Activated naive CD4-positive, alpha-beta T cell (primary cell): ENCODE measurements at places on chromosomes 1 and 21.
A peak's percentile ranks its signal among the peaks of the same experiment; 100 is the strongest.

GRCh38 chr1:79547514-79547913 lies 541.0 kb upstream of the ADGRL4 start:
- DNase-seq: no peak

DNA sequence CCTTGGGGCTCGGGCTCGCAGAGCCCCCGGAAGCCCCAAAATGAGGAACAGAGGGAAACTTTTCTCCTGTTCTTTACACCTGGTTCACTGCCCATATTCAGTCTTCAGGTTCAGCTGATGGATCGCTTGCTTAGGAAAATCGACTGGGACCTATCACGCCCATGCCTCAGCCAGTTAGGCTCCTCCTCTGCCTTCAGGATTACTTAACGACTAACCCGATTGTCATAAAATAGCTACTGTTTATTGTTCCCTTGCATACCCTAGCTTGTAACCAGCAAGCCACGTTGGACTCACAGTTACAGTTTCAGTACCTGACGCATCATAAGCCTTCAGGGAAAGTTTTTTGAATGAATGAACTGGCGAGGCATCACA lies 692 bp downstream of the TARDBP start:
- no peak for DNase-seq

DNA sequence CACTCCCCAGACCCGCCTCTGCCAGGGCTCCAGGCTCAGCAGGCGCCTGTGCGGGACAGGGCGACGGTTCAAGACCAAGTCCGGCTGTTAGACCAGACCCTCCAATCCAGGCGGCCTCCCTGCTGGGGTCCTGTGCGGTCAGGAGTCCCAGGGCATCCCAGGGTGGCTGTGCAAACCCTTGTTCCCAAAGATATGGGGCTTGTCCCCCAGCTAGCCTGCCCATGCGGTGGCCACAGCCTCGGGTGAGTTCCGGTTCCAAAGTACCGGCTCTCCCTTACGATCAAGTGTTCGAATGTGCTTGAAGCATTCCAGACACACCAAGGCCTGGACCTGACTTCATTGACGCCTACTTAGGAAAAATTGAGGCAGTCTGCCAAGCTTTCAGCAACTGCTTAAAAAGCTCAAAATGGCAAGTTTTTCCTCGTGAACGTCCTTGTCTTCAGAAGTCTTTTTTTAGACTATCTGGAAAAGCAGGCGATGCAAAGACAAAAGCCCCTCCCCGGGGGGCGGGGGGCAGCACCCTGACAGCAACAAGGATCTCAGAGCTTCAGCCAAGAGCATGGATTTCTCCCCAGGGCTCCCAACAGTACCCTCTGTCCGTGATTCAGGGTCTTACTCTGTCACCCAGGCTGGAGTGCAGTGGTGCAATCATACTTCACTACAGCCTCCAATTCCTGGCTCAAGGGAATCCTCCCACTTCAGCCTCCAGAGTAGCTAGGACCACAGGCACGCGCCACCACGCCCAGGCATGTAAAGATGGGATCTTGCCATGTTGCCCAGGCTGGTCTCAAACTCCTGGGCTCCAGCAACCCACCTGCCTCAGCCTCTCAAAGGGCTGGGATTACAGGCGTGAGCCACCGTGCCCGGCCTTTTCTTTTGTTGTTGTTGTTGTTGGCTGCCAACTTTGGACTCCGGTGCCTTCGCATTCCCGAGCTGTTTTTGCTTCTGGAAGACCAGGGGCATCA lies 2.3 kb downstream of the FAAP20 start:
- no peak for DNase-seq

DNA sequence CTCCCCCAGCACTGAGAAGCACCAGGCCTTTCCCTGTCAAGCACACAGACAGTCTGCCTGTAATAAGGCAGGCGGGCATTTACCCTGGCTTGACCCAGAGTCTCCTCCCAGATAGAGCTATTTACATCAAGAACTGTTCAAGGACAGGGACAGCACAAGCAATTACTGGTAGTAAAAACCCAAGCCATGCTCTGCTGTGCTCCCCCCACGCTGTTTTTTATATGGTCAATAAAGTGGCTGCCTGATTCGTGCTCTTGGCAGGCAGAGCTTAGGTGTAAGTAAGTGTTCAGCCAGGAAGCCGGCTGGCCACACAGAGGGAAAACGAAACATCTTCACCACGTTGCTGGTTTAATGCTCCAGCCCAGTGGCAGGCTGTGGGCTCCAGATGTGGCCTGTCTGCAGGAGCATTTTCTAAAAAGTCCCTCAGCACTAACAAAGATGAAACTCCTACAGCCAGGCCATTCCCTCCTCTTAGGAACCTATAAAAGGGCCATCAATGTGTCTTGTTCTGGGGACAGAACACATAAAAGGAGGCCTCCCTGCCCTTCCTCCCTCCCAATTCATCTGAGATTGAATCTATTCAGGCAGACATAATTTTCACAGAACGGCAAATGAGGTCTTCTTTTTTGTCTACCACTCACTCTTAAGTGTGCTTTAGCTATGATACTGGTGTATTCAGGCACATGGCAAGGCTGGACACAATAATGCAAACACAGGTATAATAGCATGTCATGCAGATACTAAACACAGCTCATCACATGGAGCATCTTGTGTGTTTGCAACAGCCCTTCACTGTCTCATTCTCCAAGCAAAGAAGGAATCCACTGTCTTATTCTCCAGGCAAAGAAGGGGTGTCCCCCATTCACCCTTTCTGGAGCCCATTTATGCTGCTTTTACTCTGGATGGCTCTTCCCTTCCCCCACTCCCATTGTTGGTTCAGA lies 378.9 kb downstream of the HHAT start:
- DNase-seq: no peak

- DNase-seq: no peak
Measured at GRCh38 chr1:223811634-223812101, 34.1 kb downstream of the TP53BP2 start.

DNA sequence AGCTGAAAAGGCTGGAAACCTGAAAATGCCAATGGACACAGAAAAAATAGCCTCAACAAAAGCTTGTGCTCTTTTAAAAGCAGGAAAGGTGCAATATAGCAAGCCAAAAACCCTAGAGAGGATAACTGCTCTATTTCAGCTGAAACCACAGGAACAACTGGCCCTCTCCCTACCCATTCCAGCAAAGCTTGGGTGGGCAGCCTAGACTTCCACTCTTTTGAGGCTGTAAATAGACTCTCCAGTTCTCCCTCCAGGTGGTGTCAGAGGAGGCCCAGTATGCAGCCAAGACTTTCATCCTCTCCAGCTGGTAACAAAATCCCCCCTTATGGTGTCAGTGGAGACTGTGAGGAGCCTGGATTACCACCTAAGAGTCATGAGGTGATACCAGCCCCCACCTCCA lies 206.9 kb upstream of the PLD5 start:
- no peak for DNase-seq

GRCh38 chr1:235075048-235075776 lies 53.4 kb downstream of the TOMM20 start:
- DNase-seq: no peak

- no peak for DNase-seq
Measured at GRCh38 chr1:234957330-234958065, 171.1 kb downstream of the TOMM20 start.

GRCh38 chr1:42328916-42329496 lies 6.0 kb downstream of the FOXJ3 start:
- no peak for DNase-seq

DNA sequence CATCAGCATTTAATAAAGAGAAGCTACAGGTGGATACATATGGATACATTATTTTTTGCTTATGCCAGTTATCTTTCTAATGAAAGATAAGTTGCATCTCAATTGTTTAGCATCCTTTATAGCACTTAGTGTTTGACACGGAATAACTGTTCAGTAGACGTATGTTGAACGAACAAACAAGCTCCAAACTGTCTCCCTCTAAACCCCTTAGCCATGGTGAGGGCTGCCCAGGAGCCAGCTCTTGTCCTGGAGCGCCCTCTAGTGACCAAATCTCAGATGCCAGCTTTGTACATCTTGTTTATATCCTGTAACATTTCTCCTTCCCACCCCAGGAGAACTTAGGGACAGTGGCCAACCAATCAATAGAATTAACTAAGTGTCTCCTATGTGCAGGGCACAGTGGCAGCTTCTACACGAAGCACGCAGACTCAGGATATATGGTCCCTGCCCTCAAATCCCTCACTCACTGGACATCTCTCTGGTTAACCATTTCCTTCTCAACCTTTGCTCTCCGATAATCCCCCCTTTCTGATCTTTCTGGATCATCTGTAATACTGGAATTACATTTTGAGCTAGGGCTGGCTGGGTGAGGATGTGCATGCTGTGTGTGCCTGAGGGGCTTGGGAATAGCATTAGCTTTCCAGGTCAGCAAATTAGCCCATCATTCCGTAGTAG lies 22.9 kb downstream of the KCNA10 start:
- peak; percentile 61 for DNase-seq

- DNase-seq: no peak
Measured at GRCh38 chr1:162368451-162368850, 8.2 kb downstream of the SPATA46 start.

- no peak for DNase-seq
Measured at GRCh38 chr1:17045634-17046333, 8.0 kb downstream of the SDHB start.

GRCh38 chr1:206736878-206737728 lies 33.5 kb upstream of the IL19 start:
- peak; percentile 6 for DNase-seq

GRCh38 chr21:45801989-45802388 lies 158.5 kb downstream of the PCBP3 start:
- DNase-seq: no peak

DNA sequence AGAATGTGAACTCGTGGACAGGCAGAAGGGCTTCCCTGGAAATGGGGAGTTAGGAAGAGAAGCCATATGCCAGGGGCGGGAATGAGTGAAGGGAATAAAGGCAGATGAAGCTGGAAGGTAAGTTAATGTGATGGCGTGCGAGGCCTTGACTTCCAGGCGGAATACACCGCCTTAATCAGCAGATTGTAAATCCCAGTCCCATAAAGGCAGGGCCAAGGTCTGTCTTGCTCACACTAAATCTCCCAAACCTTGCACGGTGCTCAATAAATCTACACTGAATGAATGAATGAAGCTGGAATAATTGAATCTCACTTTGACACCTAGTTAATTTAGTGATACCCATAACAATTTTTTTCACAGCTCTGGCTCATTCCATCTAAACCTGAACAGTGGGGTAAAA lies 16.8 kb upstream of the PRDM2 start:
- DNase-seq: no peak

DNA sequence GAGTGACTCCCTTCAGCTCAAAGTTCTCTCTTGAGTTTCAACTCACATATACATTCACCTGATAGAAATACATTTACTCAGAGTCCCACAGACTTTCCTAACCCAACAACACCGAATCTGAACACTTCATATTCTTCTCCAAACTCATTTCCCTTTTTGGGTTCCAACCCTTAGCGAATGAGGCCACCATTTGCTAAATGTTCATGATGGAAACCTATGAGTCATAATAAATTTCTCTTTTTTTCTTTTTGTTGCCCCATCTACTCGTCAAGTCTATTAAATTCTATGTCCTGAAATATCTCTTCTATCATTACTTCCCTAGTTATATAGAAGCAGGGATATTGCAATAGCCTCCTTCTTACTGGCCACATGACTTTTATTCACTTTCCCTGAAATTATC lies 100.1 kb downstream of the HLX start:
- no peak for DNase-seq

- DNase-seq: no peak
Measured at GRCh38 chr1:74548961-74549750, 36.7 kb upstream of the LRRC53 start.

DNA sequence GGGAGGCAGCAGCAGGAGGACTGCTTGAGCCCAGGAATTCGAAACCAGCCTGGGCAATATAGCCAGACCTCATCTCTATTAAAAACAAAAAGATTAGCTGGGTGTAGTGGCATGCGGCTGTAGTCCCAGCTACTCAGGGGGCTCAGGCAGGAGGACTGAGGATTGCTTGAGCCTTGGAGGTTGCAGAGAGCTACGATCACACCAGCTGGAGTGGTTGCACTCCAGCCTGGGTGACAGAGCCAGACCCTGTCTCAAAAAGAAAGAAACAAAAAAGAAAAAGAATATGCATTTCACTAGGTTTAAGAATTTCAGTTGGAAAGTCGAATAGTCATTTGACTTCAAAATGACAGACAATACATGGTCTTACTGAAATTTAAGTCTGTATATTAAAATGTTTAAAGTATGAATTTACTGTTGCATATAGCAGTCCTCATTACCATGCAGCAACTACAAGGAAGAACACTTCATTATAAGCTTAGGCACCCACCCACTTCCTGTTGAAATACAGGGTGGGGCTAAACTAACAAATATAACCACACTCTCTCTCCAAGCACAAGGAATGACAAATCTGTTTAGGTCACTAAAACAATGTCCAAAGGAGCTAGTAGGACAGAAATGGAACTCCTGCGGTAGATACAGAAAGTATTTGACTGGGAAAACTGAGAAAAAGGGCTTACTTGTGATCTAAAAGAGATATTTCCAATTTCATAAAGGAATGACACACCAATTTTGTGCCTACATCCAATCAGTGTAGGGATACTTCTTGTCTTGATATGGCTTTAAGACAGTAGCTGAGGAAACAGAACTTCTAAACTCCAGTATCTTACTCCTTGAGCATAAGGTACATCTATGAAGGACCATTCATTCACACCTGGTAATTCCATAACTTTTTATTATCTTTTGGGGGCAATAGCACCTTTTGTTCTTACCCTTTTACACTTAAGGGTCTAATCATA lies 44.1 kb downstream of the GPR3 start:
- no peak for DNase-seq

- DNase-seq: no peak
Measured at GRCh38 chr1:64038119-64038518, 165.3 kb upstream of the UBE2U start.

DNA sequence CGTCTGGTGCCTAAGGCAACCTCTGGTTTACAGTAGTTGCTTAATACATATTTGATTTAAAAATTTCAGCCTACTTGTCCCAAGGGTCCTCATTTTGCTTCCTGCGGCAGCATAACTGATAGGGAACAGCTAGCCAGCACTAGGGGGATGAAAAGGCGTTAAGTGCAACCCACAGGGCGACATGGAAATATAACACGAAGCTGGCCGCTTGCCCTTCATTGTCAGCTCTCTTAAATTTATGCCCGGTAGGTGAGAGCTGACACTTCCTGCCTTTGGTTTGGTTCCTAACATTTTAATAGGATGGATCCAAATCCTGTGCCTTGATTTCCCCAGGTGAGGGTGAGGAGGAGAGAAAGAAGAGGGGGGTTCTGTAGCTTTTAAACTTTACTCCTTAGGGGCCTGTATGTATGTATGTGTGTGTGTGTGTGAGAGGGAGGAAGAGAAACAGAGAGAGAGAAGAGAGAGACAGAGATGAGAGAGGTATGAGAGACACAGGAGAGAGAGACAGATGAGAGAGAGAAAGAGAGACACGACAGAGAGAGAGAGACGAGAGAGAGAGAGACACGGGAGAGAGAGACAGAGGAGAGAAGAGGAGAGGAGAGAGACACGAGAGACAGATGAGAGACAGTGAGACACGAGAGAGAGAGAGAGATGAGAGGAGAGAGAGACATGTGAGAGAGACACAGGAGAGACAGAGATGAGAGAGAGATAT lies 938 bp upstream of the ACTN2 start:
- DNase-seq: no peak
